ENCODE measurements at places on chromosomes 5 and 9.

GRCh38 chr5:121377461-121377860 is 474.2 kb upstream of the FTMT start:
- DNase-seq, result no peak

GRCh38 chr5:67728326-67728890 is 487.1 kb upstream of the PIK3R1 start:
- no peak for DNase-seq

DNA sequence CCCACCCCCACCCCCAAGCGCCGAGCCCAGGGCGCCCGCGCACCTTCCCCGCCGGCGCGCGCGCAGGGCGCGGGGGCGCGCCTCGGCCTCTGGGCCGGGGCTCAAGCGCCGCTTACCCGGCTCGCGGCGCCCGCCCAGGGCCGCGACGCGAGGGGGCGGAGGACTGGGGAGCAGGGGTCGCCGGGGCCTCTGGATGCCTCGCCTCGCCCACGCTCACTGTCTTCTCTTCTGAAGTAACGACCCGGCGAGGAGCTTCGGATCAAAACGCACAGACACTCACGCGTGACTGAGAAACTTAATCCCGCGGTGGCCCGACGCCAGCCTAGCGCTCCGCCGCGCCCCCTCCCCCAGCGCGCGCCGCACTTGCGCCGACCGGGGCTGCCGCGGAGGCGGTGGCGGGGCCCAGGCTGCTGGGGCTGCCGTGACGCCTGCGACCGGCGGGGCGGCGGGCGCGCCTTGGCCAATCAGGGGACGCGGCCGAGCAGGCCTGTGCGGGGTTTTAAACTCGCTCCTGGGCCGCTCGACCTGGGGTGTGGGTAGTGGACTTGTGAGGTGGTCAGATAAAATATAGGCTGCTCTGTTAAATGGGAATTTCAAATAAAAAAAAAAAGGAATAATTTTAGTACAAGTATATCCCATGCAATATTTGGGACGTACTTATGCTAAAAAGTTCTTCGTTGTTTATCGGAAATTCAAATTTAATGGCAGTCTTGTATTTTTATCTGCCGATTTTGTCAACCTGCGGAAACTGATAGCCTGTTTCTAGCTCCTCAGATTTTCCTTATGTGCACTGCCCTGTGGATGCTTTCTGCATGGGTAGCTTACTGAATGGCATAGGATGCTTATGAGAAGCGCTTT is at the start of gene MPDZ:
Gene MPDZ (minus strand): TSS at position 409 of the 858 bp plus-strand sequence. CDS start 29,377 bp downstream, outside the sequence.
- peak; percentile 10 for DNase-seq

DNA sequence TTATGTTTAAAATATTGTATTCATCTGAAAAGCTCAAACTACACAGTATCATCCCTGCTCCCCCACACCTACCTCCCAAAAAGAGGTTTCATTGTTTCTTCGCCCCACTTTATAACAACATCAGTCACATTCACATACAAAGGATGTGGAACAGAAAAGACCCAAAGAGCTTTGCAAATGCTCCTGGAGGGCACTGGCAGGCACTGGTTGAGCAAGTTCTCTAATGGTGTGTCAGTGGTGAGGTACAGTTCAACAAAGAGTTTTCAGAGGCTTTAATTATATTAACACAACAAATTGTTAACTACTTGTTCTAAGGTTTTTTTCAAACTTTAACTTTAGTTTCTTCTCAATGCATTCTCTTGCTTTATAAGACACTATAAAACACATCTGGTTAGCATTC is 54.1 kb upstream of the ECM2 start:
- no peak for DNase-seq

- no peak for DNase-seq
Measured at GRCh38 chr9:87530716-87531115, 33.0 kb downstream of the DAPK1 start.

GRCh38 chr5:5925191-5925590 is 453.2 kb downstream of the MED10 start:
- DNase-seq, result no peak

DNA sequence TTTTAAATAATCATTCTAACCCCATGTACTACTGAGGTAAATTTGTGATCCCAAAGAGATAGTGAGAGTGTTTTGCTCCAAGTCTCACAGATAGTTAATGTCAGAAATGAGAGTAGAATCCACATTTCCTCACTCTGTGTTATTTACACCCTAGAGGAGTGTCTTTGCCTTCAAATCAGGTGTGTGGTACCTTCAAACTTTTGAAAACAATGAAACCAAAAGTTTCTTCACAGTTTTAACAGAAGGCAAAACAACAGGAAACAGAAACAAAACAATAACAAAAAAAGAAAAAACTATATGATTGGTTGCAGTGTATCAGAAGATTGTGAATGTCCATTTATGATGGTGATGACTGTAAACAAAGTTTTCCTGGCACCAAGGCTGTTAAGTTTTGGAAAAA is 85.9 kb downstream of the ERBIN start:
- no peak for DNase-seq

DNA sequence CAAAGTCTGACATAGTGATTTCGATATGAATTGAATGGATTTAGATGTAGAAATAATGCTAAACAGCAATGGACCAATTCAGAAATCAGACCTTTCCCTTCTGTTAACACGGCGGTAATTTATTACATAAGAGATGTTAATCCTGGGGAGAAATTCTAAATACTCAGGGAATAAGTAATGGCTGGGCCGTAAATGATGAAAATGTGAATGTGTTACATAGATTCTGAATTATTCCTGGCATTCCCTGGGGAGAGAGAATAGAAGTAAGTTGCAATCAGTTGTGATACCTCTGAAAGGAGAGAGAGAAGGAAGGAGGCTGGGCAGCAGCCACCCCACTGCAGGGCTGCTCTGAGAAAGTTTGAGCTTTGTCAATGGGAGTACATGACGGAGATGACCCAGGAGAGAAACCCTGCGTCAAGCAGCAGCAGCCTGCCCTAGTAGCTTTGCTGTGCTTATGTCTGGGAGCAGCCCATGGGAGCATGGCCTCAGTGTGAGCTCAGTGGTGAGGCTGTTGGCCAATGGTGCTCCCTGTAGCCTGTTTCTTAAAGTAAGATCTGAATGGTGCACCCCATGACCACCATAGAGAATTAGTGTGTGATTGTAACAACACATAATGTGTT is 420.1 kb downstream of the MTRR start:
- DNase-seq, result no peak

DNA sequence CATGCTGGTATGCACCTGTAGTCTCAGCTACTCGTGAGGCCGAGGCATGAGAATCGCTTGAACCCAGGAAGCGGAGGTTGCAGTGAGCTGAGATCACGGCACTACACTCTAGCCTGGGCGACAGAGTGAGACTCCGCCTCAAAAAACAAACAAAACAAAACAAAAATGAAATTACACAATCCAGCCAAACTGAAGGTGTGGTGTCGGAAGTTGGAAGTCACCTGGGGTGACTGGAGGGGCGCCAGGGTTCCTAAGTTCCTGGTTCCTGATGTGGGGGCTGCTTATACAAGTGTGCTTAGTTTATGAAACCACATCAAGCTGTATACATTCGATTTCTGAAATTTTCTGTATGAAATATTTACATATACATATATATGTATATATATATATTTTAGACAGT is 3.7 kb upstream of the DOLPP1 start:
- no peak for DNase-seq

- no peak for DNase-seq
Measured at GRCh38 chr9:86605303-86605702, 251.1 kb upstream of the TUT7 start.

DNA sequence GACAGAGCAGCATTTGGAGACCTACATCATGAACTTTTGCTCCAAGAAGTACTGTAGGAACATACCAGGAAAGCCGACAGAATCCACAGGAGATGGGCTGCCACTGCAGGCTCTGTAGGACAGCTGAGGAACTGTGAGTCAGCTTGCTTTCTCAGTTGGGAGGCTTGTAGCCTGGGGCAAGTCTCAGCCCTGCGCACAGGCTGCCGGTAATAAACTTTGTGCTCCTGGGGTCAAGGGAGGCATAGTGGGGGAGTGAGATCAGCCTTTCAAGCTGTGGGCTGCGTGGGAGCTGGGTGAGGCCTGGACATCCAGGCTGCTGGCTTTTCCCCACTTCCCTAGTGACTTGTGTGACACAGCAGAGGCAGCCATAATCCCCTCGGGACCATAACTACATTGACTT is 718.0 kb upstream of the CDH10 start:
- DNase-seq, result no peak

DNA sequence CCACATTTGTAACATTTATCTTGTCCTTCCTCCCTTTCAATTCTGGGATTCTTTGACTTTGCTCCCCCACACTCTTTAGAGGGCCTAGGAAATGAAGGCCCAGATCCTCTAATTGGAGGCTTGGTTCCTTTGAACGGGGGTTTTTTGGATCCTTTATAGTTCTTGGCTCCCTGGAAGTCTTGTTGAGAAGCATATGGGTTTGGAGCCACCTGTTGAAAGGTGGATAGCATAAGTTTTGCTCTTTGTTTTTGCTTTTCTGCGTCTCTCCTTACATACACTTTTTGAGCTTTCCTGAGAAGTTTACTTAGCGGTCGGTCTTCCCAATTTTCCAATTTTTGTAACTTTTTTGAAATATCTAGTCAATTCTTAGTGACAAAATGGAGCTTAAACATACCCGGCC is 17.8 kb downstream of the IFT74 start:
- DNase-seq, result no peak

DNA sequence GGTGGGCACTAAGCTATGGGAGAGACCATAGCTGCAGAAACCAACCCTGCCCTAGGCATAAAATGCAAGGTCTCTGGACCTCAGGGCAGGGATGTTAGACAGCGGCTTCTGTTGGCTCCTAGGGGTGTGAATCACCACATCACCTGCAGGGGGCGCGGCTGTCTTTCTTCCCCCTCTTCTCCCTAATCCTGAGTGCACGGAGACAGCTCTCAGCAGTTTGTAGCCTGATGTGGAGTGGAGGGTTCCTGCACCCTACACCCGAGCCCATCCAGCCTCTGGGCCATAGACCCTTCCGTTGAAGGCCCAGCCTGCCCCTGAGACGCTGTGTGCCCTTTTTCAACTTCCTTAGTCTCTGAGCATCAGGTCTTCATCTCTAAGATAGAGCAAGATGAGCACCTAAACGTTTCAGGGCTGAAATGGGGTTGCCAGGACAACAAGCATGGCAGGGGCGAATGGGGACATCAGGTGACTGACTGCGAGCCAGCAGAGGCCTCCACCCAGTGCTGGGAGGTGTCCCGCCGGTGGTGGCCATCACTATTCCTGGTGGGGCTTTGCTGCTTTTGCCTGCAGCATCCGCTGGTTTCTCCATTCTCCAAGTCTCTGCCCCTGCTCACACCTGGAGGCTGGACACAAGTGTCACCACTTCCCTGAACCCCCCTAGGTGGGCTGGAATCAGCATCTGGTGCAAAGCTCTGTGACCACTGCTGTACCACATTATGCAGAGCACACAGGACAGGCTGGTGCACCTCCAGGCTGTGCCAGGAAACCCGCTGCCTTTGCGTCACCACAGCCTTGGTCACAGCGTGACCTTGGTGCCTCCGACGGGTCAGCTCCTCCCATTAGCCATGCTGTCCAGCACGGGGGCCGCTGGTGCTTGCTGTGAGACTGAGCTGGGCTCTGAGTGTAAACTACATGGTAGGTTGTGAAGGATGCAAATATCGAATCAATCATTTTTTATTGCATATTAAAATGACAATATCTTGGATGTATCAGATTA is 2.5 kb upstream of the SEC16A start:
- DNase-seq, result peak; percentile 84
